ENCODE measurements at places on chromosomes 6 and 20. TPM values are rescaled to one million over a fixed set of nuclear protein-coding genes. Genes with fewer than 3 reads are reported as not detected.

DNA sequence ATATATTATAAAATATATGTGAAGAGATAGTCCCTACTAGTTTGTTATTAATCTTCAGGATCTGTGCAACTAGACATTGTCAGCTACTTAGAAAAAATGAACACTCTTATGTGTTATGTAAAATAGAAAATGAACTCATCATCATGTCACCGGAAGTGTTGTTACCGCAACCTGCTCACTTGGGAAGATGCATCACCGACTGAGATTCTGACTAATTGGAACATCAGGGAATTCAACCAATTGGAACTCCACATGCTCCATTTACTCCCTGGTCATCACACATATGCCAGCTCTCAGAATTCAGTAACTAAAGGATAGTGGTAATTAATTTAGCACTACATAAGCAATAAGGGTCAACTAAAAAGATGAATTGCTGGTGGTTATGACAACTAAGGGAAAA lies 16.7 kb upstream of the B3GAT2 start:
- no peaks in the 10 kb centered on the region for H3K36me3 ChIP-seq
- no peak overlapping the region for H3K4me3 ChIP-seq
- H3K4me1 ChIP-seq: no peaks in the 10 kb centered on the region
- DNase-seq: no peak

DNA sequence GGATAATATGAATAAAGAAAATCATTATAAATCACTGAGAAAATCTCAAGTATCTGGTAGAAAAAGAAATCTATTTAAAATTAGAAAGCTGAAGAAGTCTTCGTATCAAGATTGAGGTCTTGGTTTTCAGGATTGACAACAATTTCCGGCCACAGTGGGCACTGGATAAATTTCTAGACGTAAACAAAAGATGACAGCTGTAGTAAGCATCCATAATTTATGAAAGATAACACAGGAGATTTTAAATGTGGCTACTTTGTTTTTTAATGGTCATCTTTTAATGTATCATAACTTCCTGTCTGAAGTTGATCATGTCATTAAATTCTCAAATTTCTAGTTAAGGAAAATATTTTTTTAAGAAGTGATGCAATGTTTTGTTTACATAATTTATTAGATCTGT lies 444.2 kb downstream of the HTR1B start:
- H3K36me3 ChIP-seq: no peaks in the 10 kb centered on the region
- DNase-seq: no peak
- no peak overlapping the region for H3K4me3 ChIP-seq

DNA sequence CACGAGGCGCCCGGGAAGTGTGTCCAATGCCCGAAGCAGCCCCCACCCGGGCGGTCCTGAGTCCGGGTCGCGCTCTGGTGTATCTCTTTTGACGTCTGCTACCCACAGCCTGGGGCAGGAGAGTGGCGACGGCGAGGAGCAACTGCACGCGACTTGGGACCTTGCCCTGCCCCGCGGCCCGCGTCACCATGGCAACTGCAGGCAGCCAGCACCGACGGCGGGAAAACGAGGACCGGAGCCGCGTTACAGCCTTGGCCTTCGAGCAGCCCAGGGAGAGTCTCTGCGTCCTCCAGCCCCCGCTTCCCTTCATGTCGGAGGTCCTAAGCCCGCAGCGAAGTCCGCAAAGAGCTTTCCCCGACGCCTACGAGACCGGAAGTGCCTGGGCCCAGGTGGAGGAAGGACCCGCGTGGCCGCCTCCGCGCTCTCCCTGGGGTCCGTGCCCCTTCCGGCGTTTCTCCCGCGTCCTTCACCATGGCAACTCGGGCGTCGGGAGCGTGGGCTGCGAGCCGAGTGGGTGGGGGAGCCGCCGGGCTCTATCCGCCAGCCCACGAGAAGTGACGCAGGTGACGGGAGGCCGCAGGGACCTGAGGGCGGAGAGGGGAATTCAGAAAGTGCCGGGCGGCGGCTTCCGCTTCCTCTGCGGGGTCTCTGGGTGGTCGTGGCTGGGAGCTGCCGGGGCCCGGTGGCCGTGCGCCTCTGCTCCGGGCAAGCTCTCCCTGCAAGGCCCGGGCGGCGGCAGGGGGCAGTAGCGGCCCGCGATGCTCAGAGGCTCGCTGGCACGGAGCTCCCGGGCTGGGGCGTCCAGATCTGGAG lies 88.6 kb upstream of the TGM3 start:
- peaks cover 9% of the 10 kb centered on the region for H3K4me1 ChIP-seq
- H3K36me3 ChIP-seq: no peaks in the 10 kb centered on the region
- H3K27me3 ChIP-seq: peaks cover 26% of the 10 kb centered on the region
- H3K27ac ChIP-seq: no peak overlapping the region

DNA sequence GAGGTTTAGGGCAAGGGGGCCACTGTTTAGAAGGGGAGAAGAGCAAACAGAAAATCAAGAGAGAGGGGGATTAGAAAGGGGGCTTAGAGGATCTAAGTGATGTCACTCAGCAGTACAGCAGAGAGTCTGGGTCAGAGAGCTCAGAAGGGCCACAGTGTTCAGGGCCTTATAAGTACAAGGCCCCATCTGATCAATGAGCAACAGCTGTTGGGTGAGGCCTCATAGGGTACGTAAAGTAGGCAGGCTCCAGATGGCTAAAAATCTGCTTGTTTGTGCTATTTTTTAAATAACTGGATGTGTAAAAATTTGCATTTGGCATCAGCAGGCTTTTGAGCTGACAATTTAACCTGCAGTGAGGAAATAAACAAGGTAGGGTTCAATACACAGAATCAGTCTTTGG lies 149.8 kb downstream of the SH3BGRL2 start:
- H3K4me3 ChIP-seq: no peak overlapping the region
- peaks cover 4% of the 10 kb centered on the region for H3K4me1 ChIP-seq
- no peaks in the 10 kb centered on the region for H3K36me3 ChIP-seq
- H3K27me3 ChIP-seq: peaks cover 16% of the 10 kb centered on the region

DNA sequence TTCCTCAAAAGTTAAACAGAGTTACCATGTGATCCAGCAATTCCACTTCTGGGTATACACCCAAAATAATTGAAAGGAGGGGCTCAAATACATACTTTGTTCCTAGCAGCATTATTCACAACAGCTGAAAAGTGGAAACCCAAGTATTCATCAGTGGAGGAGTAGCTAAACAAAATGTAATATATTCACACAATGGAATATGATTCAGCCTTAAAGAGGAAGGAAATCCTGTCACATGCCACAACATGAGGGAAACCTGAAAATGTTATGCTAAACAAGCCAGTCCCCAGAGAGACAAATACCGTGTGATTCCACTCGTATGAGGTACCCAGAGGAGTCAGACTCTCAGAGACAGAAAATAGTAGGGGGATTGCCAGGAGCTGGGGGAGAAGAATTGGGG lies 44.5 kb downstream of the PXDC1 start:
- H3K4me3 ChIP-seq: no peak overlapping the region
- H3K4me1 ChIP-seq: no peaks in the 10 kb centered on the region
- DNase-seq: no peak
- no peaks in the 10 kb centered on the region for H3K36me3 ChIP-seq
- no peak overlapping the region for H3K27ac ChIP-seq

The RSPH9 gene
- total RNA-seq: 0.09 TPM

The GLP1R gene
- under 0.01 TPM for total RNA-seq

The ATP6V1G2 gene
- total RNA-seq: 3.3 TPM
